Right renal pelvis (tissue), 4 donors: ENCODE measurements at places on chromosomes 2 and 18. TPM values are rescaled to one million over a fixed set of nuclear protein-coding genes. Genes with fewer than 3 reads are reported as not detected.

The FBXO36 gene
- 8.2 TPM for polyA plus RNA-seq

The LYG1 gene
- polyA plus RNA-seq: 5.6 TPM

The TEX44 gene
- polyA plus RNA-seq: not detected

The EVX2 gene
- polyA plus RNA-seq: not detected

The DLX1 gene
- 0.16 TPM for polyA plus RNA-seq

The FARSB gene
- polyA plus RNA-seq: 24.8 TPM

The ADCYAP1 gene
- 0.40 TPM for polyA plus RNA-seq

The GCKR gene
- not detected for polyA plus RNA-seq

The INHA gene
- 1.6 TPM for polyA plus RNA-seq

The NOL4 gene
- polyA plus RNA-seq: 2.3 TPM

The PTPRN gene
- 0.31 TPM for polyA plus RNA-seq

The C2orf80 gene
- polyA plus RNA-seq: 0.31 TPM

DNA sequence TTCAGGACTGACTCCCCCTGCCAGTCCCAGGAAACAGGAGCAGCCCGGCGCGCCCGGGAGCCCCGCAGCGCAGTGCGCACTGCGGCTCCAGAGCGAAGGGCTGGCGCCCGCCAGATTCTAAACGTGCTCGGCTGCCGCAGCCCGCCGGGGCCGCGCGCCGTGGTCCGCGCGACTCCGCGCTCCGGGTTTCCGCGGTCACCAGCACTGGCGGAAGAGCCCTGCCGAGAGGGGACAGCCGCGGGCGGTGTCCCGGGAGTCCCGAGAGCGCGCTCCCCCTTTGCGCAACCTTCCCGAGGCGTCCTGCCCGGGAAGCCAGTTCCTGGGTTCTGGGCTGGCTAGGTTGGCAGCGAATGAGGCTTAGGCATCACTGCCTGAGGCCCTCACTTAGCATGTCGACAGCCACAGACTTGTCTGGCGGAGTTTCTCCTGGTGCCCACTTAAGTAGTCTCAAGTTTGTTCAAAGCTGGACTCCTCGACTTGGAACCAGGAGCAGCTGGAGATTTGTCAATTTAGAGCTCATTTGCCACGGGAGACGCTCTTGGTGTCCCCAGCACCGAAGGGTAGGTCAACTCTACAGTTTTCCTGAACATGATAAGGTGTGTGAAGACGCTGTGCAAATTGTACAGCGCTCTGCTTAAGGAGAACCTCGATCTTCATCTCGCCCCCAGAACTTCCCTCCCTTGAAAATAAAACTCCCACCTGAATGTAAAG is 1.5 kb upstream of the VSNL1 start:
- DNase-seq: no peak

GRCh38 chr2:231677632-231678104 is 30.7 kb upstream of the PTMA start:
- peak; percentile 79 for DNase-seq

- no peak for DNase-seq
Observed at GRCh38 chr2:42768706-42769256, 4.8 kb upstream of the OXER1 start.

DNA sequence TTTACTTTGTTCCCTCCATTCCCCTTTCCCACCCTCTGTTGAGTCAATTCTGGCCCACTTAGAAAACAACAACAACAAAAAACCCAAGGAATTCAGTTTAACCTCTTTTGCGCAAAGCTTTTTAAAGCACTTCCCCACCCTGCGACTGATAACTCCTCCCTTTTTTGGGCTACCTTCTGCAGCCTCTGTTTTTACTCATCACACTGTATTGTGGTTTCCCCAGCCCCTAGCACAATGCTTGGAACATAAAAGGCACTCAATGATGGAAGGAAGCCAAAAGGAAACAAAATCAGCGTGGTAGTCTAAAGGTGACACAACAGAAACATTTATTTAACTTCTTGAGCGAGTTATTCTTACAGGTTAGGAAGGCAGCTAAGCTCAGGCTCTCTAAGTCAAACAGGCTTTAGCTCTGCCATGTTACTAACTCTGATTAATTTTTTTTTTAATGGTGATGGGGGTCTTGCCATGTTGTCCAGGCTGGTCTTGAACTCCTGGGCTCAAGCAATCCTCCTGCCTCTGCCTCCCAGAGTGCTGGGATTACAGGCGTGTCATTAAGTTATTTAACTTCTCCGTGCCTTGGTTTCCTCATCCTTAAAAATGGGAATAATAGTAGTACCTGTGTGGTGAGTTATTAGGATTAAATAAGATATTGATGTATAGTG is 1.3 kb downstream of the CEP68 start:
- DNase-seq: no peak

- DNase-seq: no peak
Observed at GRCh38 chr2:67516899-67517530, 119.9 kb downstream of the ETAA1 start.

- peak; percentile 53 for DNase-seq
Observed at GRCh38 chr2:151238527-151239487, 22.9 kb downstream of the RBM43 start.

- DNase-seq: no peak
Observed at GRCh38 chr2:125085904-125086303, 1060.8 kb downstream of the CNTNAP5 start.

GRCh38 chr2:620471-621302 is 56.5 kb downstream of the TMEM18 start:
- no peak for DNase-seq

DNA sequence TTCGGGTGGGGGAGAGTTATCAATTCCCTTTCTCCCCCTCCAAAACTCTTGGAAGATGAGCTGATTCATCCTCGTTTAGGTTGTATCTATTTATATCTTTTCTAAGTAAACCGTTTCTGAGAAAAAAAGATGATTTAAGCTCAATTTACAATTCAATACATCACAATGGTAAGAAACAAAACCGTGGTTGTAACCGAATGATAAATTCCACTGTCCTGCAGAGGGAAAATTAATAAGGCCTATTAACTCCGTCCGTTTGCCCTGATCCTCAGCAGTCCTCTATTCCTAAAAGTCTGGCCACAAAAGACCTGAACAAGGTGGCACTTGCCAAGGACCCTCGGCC is 286.2 kb downstream of the TCF4 start:
- DNase-seq: no peak

GRCh38 chr2:208990716-208991115 is 433.1 kb upstream of the MAP2 start:
- DNase-seq: no peak

DNA sequence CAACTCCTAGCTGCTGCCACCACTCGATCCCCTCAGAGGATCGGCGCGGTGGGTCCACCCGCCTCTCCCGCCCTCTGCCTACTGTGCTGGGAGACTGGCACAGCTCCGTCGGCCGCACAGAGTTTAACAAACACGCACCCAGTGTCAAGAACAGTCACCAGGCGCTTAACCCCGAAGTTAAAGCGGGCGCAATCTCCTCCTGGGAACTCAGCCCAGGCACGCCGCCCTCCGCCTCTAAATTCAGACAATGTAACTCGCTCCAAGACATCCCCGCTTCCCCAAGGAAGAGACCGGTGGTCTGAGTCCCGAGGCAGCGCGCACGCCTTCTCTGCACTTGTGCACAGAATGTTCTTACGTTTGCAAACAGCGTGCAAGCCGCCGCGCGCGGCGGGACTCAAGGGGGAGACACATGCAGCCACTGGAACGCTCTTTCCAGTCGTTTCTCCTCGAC is 533 bp downstream of the CXCR4 start:
- peak; percentile 32 for DNase-seq

DNA sequence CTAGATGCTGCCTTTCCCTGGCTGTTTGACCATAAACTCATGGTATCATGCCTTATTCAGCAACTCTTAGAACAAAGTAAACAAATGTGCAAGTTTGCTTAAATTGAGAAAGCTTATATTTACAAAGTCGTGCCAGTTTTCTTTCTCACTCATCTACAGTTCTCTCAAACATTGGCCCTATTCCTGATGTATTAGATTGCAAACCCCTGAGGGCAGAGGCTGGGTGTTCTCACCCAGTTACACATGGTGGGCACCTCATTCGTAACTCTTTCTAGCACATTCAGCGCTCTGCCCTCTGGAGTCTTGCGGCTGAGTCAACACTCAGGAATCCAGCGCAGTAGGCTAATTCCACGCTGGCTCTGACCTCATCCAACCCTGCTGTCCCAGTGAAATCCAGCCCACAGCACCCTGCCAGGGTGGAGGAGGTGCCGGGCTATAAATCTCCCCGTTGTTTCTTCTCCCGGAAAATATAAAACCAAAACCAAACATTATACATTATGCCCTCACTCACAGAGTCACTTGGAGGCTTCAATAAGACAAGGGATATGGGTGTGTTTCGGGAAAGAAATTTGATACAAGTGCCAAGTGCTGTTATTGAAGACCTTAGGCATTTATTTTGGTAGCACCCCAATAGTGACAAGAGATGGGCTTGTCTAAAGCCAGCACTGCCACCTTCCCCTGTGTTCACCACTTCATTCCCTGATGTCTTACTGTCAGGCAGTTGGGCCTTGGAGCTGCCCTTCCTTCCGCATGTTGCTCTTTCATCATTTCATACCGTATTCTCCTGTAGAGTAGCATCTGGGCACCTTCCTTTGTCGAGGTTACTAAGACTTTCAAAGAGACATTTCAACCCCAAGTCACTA is 287.4 kb downstream of the PRKCE start:
- DNase-seq: no peak

DNA sequence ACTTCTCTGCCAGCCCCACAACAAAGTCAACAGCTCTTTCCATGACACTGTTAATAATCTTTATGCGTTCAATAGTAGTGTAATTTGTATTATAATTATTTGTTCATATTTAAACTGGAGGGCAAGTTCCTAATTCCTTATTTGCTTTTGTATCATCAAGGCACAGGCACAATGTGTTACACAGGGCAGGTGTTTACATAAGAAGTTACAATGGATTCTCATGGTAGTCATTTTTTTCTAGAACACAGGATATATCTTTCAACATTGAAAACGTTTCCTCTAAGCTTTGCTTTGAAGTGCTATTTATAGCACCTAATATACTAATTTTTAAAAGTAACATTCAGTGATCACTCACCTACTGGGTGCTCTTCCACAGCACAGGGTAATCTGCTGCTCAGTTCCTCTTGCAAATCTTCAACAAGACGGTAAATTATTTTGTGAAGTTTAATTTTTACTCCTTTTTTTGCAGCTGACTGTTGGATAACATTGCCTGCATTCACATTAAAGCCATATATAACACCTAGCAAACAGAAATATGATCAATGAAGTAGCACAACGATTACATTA is 7.3 kb downstream of the RPS27A start:
- no peak for DNase-seq

DNA sequence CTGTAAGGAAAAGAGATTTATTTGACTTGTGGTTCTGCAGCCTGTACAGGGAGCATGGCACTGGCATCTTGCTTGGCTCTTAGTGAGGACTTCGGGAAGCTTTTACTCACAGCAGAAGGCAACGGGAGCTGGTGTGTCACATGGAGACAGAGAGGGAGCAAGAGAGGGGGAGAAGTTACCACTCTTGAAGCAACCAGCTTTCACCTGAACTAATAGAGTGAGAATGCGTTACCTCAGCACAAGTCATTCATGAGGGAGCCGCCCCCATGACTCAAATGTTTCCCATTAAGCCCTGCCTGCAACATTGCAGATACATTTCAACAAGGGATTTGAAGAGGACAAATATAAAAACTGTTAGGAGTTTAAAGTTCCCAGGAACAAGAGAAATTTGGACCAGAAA is 190.0 kb downstream of the CYRIA start:
- DNase-seq: no peak

DNA sequence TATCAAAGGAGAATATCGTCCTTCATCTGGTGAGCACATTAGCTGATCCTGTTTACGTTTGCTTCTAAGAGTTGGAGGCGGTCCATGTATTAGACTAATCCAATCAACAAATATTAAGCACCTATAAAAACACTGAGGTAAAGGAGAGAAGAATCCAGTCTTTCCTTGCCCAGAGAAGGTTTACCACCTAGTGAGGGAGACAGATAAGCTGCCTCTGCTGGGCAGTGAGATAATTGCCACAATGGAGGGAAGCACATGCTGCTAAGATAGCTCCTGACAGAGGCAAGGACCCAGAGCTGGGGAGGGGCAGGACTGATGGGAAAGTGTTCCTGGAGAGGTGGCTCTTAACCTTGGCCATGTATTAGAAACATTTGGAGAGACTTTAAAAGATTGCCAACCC is 36.7 kb upstream of the ST8SIA5 start:
- no peak for DNase-seq

DNA sequence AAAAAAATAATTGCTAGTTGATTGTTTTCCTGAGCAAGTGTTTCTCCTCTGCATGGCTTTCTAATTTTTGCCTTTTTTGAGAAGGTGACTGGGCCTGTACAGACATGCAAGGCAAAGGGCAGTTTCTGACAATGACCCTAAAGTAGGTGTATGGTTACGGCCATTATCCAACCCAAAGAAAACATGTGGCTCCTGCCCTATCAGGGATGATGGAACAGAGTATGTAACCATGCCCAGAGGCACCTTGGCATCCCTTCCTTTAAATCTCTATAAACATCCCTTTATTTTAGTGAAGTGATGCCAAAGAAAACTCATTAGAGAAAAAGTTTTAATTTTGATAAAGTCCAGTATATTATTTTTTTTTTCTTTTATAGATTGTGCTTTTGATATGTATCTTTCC is 217.5 kb downstream of the LPIN1 start:
- no peak for DNase-seq

DNA sequence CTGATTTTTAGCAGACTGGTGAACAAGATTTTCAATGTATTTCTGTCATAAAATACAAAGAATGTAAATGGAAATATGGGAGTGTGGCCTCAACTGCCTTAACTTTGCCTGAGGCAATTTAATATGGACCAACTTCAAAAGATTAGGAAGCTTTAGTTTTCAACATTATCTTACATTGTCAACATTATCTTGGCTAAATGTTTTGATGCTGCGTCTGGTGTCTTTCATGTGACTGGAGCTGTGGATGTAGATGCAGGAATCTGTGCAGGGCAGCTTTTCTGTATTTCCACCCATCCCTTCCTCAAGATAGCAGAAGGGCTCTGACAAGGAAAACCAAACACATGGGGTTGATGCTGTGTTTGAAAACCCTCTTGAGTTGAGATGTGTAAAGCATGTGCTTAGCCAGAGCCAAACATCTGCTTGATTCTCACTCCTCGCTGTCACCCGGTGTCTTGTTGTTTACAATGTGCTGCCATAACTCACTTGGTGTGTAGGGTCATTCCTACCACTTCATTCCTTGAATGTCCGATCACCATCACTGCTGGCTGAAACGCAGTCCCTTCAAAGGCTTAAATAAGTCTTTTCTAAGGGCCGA is 33.0 kb downstream of the COPS8 start:
- no peak for DNase-seq

DNA sequence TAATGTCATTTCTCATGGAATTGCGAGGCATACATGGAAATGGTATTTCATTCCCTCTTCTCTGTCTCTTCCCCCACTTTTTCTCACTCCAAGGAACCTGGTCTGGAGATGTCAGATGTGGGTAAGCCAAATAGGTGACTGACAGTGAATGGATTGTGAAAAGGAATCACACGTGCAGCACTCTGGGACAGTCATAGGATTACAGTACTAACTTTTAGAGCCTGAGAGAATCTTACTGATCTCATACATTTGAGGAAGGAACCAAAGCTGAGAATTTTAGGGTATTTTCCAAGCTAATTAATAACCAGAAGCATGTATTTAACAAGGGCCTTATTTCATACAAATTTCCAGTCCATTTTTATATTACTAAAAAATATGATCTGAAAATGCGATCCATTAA is 58.1 kb upstream of the ERBB4 start:
- no peak for DNase-seq
